MCF 10A (cell line): ENCODE measurements at places on chromosomes 7 and 10. TPM values are rescaled to one million over a fixed set of nuclear protein-coding genes. Genes with fewer than 3 reads are reported as not detected.

DNA sequence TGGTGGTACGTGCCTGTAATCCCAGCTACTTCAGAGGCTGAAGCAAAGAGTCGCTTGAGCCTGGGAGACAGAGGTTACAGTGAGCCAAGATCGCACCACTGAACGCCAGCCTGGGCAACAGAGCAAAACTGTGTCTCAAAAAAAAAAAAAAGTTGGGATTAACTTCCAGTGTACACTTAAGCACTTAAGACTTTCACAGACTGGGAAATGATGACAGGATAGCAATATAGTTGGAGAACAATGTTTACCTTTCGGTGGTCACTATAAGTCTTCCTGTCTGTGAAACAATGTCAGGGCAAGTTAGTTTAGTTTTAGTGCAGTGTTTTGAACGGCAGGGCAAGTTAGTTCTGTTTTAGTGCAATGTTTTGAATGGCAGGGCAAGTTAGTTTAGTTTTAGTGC, 130.2 kb downstream of the TPST1 start:
- no peak for DNase-seq

DNA sequence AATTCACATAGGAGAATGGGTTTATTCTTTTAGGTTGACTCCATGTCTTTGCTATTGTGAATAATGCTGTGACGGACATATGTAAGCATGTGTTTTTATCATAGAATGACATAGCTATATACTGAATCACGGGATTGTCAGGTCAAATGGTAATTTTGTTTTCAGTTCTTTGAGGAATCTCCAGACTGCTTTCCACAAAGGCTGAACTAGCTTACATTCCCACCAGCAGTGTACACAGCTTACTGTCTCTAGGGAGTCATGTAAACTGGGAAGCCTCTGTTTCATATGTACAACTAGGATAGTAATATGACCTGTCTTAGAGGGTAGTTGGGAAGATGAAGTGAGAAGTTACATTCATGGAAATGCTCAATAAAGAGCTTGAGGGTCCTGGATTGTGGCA, 6.8 kb upstream of the C10orf120 start:
- no peak for DNase-seq

DNA sequence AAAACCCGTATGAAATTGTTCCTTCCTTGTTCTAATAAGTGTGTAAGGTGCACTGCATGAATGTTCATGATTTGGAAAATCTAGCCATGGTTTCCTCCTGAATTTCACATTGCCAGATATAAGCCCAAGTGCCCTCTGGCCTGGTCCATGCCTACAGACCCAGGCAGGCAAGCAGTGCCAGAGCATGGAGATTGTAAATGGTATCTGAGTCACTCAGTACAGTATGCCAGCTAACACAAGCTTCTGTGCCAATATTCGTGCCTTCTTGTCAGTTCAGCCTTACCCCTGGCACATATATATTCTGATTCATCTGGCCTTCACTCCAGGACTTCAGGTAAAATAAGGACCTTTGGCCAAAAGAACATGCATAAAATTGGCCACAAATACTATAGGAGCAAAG, 38.4 kb upstream of the PDE1C start:
- DNase-seq = peak; percentile 91

DNA sequence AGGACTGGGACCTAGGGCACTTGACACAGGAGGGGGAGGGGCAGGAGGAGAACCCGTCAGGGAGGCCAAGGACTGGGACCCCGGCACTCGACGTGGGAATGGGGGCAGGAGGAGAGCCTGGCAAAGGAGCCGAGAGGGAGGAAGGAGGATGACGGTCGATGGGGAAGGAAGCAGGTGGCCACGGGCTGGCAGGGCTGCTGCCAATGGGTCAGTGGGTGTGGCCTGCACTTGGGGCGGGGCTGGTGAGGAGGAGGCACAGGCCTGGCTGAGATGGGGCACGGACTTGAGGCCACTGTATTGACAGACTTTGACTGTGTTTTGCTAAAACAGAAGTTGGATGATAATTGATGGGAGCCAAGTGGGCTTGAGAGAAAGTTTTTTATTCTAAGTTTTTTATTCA, 68.9 kb downstream of the RBM33 start:
- DNase-seq = no peak

- DNase-seq = peak; percentile 98
These were observed at the start of gene ATP6V1F for GRCh38 chr7:128862571-128863432. Gene ATP6V1F, plus strand, starts transcription at chr7:128862856. Its CDS starts 49 bp downstream, at chr7:128862905.

DNA sequence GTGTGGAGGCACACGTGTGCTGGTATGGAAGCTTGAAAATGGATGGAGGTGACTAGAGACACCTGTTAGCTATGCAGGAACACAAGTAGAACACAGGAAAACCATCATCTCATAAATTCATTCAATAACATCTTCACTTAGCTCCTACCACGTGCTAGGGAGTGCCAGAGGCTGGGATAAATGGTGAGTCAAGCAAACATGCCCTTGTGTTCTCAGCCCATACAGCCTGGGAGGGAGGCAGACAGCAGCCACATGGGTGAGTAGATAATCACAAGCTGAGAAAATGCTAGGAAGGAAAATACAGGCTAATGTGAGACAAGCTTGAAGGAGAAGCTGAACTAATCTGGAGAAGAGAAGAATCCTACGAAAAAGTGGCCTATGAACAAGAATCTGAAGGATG, 468.0 kb upstream of the ZMIZ1 start:
- no peak for DNase-seq

TDRD1 gene
- total RNA-seq = not detected in 2 replicates

MRC1 gene
- 0.05 TPM in 1 of 2 replicates, not detected in the other for total RNA-seq

UBE3C gene
- total RNA-seq = 61.9 and 72.8 TPM in 2 replicates

PLEKHS1 gene
- total RNA-seq = not detected in 2 replicates

CYP2C8 gene
- not detected in 2 replicates for total RNA-seq

PAPOLB gene
- not detected in 2 replicates for total RNA-seq
